ENCODE measurements at places on chromosomes 3 and 15.

DNA sequence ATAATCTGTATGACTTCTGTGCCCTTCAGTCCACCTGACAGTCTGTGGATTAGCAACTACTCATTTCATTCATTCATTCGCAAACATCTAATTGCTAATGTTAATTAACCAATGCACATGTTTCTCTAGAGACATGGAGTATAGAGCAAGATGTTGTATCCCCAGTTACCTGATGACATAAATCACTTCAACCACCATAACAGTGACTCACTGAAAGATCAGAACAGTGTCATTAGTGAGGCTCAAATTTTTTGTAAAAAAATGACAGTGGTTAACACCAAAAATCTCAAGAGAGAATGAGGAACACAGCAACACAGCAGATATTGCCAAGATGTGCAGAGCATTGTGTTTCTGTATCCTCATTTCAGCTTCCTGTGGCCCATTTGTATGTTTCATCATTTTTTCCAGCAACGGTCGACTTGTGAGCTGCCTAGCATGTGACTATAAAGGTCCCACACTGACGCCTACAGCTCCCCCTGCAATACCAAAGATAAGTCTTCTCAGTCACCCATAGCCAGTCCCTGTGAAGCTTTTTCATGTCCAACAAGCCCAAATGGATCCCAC lies 3.7 kb upstream of the PLD1 start:
- peak; percentile 57 for DNase-seq

- no peak for DNase-seq
Observed at GRCh38 chr3:72630969-72631344, 217.3 kb downstream of the SHQ1 start.

DNA sequence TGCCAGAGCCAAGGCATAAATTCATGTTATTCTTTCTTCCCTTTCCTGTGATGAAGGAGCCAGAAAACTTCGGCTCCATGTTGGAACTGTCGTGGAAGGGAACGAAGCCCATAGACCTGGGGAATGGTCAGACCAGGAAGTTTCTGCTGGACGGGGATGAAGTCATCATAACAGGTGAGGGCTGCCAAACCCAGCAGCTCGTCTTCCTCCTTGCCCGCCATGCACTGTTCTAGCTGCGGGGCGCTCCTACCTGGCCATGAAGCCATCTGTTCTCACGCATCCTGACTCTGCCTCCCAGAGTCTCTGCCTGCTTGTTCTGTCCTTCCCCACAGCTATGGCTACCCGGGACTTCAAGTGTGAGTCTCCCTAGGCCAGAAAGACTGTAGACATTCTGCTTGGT lies 28.2 kb downstream of the FAH start:
- no peak for DNase-seq

DNA sequence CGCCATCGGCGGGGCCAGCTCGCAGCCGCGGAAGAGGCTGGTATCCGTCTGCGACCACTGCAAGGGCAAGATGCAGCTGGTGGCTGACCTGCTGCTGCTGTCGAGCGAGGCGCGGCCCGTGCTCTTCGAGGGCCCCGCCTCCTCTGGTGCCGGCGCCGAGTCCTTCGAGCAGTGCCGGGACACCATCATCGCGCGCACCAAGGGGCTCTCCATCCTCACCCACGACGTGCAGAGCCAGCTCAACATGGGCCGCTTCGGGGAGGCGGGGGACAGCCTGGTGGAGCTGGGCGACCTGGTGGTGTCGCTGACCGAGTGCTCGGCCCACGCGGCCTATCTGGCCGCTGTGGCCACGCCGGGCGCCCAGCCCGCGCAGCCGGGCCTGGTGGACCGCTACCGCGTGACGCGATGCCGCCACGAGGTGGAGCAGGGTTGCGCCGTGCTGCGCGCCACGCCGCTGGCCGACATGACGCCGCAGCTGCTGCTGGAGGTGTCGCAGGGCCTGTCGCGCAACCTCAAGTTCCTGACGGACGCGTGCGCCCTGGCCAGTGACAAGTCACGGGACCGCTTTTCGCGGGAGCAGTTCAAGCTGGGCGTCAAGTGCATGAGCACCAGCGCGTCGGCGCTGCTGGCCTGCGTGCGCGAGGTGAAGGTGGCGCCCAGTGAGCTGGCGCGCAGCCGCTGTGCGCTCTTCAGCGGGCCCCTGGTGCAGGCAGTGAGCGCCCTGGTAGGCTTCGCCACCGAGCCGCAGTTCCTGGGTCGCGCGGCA lies 1.8 kb downstream of the TLNRD1 start:
- DNase-seq: no peak

- no peak for DNase-seq
Observed at GRCh38 chr15:51780636-51781035, 29.2 kb downstream of the TMOD2 start.

DNA sequence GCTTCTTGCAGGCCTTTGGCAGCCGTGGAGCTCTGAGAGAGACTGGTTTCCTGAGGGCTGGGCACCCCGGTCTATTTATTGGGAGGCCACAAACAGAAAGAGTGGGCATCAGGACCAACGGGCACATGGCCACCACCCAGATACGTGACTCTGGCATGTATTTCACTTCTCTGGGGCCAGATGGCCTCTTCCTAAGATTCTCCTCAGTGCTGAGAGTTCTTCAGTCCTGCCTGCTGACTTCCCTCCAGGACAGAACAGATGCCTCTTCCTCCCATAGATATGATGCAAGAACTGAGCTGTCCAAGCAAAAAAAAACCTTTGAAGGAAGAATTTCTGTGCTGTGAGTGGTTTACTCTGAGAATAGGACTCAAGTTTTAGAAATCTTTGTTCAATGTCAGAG lies 107.7 kb downstream of the IGF2BP2 start:
- DNase-seq: no peak

- DNase-seq: no peak
Observed at GRCh38 chr3:184739594-184740505, 28.0 kb upstream of the MAGEF1 start.

DNA sequence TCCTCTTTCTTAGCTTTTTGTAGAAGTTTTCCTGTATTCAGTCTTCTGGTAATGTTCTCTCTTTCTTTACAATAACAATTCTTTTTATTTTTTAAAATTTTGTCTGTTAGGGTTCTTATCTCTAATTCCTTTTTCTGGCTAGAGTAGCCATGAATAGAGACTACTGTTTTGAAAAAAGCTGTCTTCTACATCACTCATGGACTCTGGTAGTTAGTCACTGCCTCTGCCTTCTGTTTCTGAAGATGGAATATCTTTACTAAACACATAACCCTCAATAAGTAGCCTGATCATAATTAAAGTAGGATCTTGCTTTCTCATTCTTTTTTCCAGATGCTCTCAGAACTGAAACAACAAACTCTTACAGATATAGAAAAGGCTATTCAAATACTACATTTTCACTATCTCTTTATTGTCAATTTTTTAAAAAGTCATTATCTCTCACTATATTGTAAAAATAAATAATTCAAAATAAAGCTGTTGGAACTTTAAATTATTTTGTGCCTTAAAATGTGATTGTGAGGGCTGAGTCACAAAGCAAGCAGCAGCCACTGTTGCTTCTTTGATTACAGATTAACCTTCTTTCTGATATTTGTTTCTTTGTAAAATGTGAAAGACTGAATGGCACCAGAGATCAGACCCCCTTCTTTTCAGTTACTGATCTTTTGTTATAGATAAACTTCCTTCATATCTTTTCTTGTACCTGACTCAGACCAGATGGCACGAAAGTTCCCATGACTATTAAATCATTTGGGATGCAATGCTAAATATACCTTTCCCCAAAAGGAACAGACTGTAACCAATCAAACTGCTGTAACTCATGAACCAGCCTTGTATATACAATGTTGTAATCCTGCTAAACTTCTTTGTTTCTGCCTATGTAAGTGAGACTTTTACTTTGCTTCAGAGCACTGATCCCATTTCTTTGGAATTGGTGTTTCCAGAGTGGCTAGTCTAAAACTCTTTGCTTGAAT lies 1159.5 kb downstream of the IGSF11 start:
- DNase-seq: no peak

Data from NK-92 treated with Interleukin-12 subunit alpha and Interleukin-12 subunit beta, amount 100 ng/mL, for 24 hours (cell line).